COLO829 (cell line): ENCODE measurements at places on chromosomes 6 and 20.

GRCh38 chr20:3239026-3239866, at the start of gene SLC4A11:
TSS of gene SLC4A11 (minus strand) at chr20:3239190. CDS start at chr20:3239137, 53 bp downstream.
- peak; percentile 50 for DNase-seq

- DNase-seq, result no peak
Measured at GRCh38 chr20:50521221-50522052, 11.3 kb downstream of the PTPN1 start.

GRCh38 chr6:71107911-71108420, 151.1 kb upstream of the B3GAT2 start:
- peak; percentile 7 for DNase-seq

DNA sequence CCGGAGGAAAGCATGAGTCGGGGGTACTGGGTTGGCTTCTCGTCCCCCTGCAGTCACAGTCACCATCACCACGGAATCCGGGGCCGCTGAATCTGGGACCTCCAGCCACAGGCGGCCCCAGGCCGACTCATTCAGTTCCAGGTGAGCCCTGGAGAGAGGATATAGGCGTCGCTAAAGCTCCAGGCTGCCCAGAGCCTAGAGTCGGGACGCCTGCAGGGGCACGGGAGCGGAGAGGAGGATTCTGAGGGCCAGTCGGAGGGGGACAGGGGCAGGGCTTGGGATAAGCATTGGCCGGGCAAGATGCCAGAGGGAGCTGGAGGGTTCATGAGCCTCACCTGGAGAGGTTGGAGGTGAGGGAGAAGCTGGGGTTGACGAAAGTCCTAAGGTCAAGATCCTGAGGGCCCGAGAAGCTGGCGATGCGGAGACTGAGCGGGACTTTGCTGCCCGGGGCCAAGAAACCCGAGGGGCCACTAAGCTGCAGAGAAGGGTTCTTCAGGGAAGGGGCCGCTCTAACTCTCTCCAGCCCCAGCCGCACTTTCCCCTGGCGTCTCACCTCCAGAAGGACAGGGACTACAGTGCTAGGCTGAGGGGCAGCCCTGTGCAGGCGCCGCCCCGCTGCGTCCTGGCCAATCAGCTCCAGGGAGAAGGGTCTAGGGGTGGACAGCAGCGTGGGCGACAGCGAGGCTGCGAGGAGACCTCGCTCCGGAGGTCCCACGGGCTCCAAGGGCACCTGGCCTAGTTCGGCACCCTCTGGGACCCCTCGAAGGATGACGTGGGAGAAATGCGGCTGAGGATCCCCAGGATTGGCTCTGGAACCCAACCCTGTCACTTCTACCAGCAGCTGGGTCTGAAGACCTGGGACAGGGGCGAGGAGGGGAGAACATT, 3.7 kb downstream of the SAPCD1 start:
- no peak for DNase-seq

GRCh38 chr6:13438126-13438525, 49.3 kb downstream of the GFOD1 start:
- DNase-seq, result no peak

DNA sequence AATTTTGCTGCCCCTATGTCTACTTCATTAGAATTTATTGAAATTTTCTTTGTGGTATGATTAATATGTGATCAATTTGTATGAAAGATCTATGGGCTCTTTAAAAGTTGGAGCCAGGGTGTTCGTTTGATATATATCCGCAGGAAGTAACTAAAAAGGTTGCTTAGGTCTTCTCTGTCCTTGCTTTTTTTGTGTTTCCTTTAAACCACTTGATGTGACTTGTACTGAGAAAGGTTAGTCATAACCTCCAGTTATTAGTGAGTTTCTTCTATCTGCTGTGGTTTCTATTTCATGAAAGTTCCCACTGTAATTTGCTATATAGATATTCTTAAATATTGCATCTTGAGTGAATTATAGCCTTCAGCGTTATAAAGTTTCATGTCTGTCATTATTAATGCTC, 585.3 kb upstream of the ARID1B start:
- no peak for DNase-seq
